ENCODE measurements at places on chromosomes 12 and 14. TPM values are rescaled to one million over a fixed set of nuclear protein-coding genes. Genes with fewer than 3 reads are reported as not detected.
A peak's percentile ranks its signal among the peaks of the same experiment; 100 is the strongest.

Gene LIN52
- 12.1 TPM for total RNA-seq

Gene STAT6
- total RNA-seq: 167 TPM

GRCh38 chr14:22650960-22651521 lies 6.9 kb upstream of the OR6J1 start:
- no peak for DNase-seq
- H3K4me1 ChIP-seq: no peaks in the 10 kb centered on the region
- no peak overlapping the region for H3K4me3 ChIP-seq
- no peaks in the 10 kb centered on the region for H3K36me3 ChIP-seq
- H3K27me3 ChIP-seq: no peaks in the 10 kb centered on the region
- H3K27ac ChIP-seq: no peak overlapping the region

DNA sequence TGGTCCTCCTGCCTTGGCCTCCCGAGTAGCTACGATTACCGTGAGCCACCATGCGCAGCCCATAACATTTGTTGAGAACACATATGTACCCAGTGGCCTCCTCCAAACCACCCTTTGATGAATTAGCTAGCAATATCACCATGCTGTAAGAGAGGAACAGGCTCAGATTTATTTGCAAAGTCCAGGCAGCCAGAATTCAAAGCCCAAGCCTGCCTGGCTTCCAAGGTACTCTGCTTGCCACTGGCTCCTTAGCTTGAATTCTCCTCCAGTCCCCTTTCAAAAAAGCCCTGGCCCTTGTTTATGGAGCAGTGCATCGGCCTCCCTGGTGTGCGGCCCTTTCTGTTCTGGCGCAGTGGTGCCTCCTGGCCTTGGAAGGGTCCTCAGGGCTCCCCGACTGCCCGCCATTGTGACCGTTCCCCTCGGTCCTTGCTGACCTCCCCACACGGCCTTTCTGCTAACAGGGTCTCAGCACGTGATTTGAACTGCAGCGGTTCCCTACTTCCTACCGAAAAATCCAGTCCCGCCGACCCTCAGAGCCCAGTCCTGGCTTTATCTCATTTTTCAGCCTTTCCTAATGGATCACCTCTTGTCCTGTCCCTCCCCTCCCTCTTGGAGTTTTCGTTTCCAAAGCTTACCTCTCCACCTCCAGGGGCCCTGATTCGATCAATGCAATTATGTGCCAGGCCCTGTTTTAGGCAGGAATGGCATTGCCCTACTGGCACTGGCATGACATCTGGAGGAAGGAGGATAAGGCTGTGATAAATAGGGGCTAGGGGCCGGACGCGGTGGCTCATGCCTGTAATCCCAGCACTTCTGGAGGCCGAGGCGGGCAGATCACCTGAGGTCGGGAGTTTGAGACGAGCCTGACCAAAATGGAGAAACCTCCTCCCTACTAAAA lies 22.0 kb downstream of the SLC25A29 start:
- H3K4me1 ChIP-seq: peaks cover 8% of the 10 kb centered on the region
- peak overlapping the region; percentile 69 for H3K27ac ChIP-seq
- H3K36me3 ChIP-seq: no peaks in the 10 kb centered on the region

GRCh38 chr14:93464271-93464670 lies 33.5 kb downstream of the UNC79 start:
- DNase-seq: no peak
- peaks cover 3% of the 10 kb centered on the region for H3K4me1 ChIP-seq
- H3K27ac ChIP-seq: no peak overlapping the region
- peaks cover 14% of the 10 kb centered on the region for H3K27me3 ChIP-seq
- H3K4me3 ChIP-seq: no peak overlapping the region
- H3K36me3 ChIP-seq: no peaks in the 10 kb centered on the region
